NCI-H774 (cell line): ENCODE measurements at places on chromosomes 7 and 10.
A peak's percentile ranks its signal among the peaks of the same experiment; 100 is the strongest.

DNA sequence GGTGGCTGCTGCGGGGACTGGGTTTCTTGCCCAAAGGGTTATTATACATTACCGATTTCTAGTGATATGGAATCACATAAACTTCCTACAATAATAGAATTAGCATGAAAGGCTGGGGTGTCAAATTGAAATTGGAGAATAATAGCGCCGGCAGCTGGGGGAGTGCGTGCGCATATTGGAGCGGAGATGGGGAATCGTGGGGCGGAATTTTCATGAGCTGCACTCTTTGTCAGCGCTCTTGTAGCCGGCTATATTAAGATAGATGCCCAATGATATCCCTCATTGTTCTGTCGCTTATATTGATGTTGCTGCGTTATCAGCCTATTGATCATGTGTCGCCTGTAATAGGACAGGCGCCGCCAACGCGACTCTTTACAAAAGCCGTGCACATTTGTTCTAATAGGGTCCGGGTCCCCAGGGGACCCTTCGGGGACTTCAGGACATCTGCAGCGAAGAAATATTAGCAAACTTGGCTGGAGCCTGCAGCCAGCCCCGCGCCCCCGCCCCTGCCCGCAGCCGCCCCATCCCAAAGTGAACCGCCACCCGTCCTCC is 5.1 kb downstream of the UNCX start:
- DNase-seq, result no peak

DNA sequence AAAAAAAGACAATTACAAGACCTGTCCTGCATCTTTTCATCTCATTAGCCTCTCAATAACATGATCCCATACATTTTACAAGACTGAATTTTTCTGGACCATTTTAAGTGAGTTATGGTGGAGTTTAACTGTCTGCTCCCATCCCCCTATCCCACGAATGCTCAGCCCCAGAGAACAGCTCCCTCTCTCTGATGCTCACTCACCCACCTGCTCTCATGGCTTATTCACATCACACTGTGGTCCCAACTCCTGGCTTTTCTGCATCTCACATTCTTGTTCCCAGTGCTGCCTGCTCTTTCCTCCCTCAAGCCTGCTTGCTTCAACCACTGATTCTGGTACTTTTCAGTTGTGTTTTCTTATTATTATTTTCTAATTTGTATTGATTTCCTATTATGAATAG is 20.4 kb upstream of the CCSER2 start:
- no peak for DNase-seq

DNA sequence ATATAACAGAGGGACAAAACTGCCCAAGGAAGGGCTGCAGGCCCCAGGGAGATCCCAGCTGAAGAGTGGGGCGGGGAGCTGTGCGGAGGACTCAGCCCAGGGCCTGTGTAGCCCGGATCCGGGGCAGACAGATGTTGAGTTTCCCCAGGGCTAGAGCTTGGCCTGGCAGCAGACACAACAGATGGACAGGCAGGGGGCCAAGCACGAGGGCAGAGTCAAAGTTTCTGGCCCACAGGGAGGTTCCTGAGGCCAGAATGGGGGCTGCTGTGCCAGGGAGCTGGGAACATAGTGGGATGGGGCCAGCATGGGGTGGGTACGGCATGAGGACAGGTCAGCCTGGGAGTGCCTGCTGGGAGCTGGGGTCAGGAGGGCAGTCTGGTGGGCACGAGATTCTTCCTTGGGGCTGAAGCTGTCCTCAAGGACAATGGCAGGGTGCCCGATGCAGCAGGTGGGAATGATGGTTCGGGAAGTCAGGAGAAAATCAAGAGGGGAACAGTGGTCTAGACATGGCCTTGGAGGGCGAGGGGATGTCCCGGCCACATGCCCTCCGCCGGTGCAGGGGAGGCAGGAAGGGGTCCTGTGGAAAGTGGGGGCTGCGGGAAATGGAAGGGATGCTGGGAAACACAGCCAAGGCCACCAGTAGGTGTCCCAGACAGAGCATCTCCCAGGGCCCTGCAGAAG is 519.1 kb upstream of the FOXK1 start:
- no peak for DNase-seq

- peak; percentile 51 for DNase-seq
Observed at GRCh38 chr10:1249142-1249920, 193.1 kb downstream of the WDR37 start.

DNA sequence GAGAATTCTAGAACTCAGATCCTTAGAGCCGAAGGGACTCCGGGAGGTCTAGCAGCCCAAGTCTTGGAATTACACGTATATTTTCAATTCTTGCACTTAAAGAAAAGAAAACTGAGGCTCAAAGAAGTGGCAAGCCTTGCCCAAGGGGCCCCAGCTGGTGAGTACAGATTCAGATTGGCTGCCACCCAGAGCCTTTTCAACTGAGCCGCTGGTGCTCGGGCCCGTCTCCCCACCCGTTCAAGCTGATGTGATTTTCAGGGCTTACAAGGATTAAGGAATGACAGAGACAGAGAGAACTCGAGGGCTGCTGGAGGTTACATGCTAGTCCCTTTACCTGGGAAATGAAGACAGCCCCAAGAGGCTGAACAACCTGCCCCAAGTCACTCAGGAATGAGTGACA is 117.8 kb downstream of the ABLIM1 start:
- no peak for DNase-seq

DNA sequence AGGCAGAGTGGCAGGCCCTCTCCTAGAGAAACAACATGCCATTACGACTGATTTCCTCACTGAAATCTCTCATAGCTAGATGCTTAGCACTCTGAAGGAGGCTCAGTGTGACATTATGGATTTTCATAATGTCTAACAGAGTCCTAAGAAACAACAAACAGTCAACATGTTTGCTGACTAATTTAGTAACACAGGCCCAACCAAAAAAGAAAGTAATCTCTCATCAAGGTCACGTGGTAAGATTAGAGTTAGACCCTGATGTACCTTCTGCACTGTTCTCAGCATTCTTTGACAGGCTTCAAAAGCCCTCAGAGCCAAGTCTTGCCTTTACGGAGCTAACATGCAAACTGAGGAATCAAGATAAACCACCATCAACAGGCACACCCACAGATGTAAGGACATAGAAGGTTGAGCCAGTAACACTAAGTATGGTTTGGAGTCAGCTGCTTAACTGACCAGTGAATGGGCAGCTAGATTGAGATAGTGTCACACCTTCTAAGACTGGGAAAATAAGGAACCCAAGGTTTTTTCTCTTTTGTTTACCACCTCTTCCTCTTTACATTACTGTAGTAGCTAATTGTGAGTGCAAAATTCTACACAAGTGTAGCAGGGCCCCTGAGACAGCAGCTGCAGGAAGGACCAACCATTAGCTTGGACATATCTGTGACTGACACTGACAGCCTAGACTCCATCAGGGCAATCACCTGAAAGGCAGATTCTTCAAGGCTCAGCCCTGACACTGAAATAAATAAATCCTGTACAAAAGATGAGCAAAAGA is 15.3 kb upstream of the KCNIP2 start:
- no peak for DNase-seq

- DNase-seq, result no peak
Observed at GRCh38 chr7:123120286-123120685, 79.5 kb downstream of the SLC13A1 start.

- no peak for DNase-seq
Observed at GRCh38 chr7:29300026-29300480, 105.5 kb downstream of the CHN2 start.

DNA sequence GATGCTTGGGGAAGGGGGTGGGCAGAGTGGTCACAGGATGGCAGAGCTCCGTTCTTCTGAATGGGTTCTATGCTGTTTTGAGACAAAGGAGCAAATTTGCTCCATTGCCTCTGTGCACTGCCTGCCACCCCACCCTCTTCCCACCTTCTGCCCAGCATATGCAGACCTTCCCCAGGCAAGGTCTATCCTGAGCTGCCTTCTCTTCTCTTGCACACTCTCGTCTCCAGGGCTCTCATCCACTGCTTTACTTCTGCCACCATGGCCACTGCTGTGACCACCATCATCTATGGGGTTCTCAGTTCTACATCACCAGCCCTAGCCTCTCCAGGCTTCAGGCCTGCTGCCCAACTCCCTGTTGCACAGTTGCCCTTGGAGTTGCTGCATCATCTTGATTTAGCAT is 230.4 kb downstream of the TMEM178B start:
- DNase-seq, result no peak

GRCh38 chr10:5570979-5571810 is 46.4 kb downstream of the CALML3 start:
- DNase-seq, result no peak

DNA sequence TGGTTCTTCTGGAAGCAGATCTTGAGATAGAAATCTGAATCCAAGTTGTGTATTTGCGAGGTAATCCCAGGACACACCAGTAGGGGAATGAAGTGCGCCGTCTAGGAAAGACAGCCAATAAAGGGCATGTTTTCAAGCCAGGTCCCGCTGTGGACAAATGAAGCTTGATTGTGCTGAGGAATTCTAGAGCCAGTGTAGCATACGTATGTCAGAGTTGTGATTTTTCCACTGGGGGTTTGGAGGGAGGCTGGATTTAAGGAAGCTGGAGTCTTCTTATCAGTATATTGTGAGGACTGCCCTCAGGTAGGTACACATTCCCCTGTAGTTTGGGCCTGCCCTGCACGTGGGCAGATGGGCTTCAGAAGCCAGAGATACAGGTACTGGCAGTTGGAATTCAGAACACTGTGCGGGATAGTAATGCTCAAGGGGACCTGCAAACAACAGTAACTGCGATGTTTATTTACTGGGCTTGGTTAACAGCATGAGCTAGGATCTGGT is 50.9 kb downstream of the GALNT11 start:
- no peak for DNase-seq

DNA sequence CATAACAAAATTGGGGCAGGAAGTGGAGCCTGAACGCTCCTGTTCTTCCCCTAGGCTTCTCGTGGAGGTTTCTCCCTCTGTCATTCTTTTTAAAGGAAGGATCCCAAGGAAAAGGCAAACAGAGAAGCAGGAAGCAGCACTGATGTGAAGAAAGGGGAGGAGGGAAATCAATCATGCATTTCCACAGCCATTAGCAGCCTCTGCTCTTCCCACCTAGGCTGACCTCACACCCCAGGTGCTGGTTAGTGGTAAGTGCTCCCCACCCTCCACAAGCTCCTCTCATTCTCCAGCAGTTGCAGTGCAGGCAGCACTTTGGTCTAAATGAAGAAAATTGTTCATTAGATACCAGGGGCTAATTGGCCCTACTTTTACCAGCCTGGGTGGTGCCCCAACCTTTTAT is 2.6 kb downstream of the CRHR2 start:
- no peak for DNase-seq

GRCh38 chr10:132275426-132276178 is 32.1 kb downstream of the STK32C start:
- no peak for DNase-seq

- no peak for DNase-seq
Observed at GRCh38 chr10:73992899-73993788, 4.8 kb upstream of the VCL start.

DNA sequence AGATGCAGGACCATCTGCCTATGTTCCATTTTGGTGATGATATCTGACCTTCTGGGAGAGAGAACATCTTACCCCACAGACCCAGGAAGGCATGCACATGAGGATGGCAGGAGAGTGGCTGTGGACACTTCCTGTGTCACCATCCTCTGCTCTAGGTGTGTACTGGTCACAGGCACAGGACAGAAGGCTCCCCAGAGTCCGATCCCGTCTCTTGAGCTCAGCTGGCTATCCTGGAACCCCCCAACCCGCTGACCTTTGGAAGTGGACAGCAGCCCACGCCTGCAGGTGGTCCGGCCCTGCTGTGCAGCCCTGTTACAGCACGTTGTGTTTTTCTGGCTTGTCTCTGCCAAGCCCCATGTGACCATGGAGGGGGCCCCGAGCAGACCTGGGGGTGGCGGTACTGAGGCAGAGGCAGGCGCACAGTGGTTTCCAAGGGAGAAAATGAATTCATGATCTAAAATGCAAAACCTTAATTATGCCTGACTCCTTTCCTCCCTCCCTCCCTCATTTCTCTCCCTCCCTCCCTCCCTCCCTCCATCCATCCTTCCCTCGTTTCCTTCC is 178.8 kb downstream of the CUX1 start:
- no peak for DNase-seq

DNA sequence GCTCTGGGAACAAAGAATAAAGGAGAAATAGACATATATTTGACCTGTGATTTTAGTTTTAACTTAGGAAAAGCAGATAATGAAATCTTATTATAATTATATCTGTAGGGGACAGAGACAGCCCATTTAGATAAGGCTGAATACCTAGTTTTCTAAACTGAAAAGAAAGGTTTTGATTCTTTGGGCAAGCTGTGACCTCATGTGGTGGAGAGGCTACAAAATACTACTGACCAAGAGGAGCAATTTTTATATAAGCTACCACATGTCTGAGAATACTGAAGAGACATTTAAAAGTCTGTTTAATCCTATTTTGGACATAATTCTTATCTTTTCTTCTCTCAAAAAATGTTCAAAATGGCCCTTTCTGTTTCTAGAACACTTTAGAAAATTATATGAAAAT is 271.0 kb downstream of the MTERF1 start:
- no peak for DNase-seq

- no peak for DNase-seq
Observed at GRCh38 chr7:108234971-108235450, 104.8 kb upstream of the LAMB4 start.

DNA sequence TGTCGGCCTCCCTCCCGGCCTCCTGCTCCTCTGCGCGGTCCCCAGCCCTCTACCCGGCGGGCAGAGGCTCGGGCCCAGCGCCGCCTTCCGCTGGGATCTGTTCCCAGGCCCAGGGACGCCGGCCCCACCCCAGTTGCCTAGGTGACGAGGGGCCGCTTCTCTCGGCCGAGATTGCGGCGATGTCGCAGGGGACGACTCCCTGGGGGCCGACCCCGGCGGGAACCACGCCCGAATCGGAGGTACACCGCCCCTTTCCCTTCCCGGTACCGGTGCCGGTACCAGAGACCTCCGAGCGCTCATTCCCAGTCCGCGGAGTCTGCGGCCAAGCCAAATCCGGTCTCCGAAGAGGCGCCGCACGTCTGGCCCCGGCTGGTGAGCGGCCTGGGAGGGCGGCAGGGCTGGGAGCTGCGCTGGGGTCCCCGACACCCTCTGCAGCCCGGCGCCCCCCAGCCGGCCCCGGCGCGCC is at the start of gene CABCOCO1:
Gene CABCOCO1 (plus strand): TSS at position 136 of the 466 bp plus-strand sequence. CDS start 44 bp downstream, at position 180.
- no peak for DNase-seq

GRCh38 chr10:3931224-3931623 is 146.2 kb upstream of the KLF6 start:
- DNase-seq, result no peak

GRCh38 chr10:35774109-35774508 is 132.0 kb upstream of the FZD8 start:
- no peak for DNase-seq

GRCh38 chr7:29019896-29020295 is 61.8 kb upstream of the TRIL start:
- DNase-seq, result no peak

DNA sequence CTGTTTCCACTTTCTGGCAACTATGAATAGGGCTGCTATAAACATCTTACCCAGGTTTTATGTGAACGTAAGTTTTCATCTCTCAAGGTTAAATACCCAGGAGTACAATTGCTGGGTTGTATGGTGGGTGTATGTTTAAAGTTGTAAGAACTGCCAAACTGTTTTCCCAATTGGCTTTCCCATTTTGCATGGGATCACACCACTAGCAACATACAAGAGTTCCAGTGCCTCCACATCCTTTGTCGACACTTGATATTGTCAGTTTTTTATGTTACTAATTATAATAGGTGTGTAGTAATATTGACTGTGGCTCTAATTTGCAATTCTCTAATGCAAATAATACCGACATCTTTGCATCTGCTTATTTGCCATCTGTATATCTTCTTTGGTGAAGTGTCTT is 82.9 kb downstream of the SFMBT2 start:
- DNase-seq, result no peak
